ENCODE measurements at places on chromosomes 2 and 18.

- no peak for DNase-seq
Observed at GRCh38 chr2:74552914-74553811, 579 bp downstream of the LOXL3 start.

- no peak for DNase-seq
Observed at GRCh38 chr18:55775972-55776371, 188.0 kb upstream of the TCF4 start.

DNA sequence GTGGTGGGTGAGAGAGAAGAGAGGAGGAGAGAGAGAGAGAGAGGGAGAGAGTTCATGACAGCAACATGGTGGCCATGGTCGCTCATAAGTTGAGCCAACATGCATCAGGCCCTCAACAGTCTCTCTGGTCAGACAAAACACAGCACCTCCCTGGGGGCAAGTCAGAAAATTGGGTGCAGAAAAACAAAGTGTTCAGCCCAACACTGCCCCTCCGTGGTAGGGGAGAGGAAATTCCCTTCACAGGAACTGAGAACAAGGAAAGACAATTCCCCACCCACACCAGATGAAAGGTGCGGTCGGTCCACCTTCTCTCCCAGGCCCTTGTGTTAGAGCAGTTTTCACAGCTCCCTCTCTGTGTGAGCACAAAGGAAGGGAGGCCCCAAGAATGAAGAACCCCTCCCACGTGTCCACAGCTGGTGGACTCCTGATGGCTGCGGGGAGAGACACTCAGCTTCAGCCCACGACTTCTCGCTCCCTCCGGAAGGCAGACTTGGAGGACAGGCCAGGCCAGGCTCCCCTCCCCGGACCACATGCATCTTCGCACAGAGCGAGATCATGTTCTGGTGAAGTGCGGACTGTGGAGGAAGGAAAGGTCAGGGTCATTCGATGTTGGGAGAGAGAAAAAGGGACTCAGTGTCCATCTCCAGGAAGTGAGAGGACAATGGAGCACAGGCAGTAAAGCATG, 181.7 kb downstream of the ANAPC1 start:
- peak; percentile 69 for DNase-seq

- no peak for DNase-seq
Observed at GRCh38 chr18:22428672-22429071, 11.0 kb upstream of the CTAGE1 start.

DNA sequence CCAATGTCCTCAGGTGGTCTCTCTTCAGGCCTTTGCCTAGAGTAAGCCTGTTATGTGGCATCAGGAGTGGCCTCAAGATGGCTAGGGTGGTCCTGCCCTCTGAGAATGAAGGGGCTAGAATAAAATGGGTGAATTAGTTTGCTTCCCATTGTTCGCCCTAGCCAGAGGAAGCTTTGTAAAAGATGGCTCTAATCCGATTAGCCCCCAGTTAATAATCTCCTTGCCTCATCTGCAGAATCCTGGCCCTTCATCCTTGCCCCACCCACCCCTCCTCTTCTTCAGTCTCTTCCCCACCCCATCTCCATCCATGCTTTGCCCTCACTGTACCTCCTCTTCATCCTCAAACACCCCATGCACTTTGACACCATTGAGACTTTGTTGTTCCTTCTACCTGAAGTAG, 57.4 kb upstream of the LGALSL start:
- DNase-seq, result no peak

DNA sequence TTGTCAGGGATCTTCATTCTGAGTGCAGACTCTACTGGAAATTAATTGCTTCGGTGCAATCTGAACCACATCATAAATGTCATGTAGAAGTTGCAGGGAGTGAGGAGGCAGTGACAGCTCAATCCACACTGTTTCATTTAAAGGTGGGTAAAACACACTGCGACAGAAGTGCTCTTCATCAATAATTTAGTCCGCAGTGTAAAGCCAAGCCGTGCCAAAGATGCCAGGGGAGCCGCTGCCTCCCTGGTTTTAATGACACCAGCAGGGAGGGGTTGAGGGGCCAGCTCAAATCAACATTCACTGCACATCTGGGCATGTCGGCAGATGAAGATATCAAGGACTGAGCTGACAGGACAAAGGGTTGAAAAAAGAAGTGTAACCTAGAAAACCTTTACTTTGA, 305.7 kb upstream of the VRK2 start:
- DNase-seq, result no peak

DNA sequence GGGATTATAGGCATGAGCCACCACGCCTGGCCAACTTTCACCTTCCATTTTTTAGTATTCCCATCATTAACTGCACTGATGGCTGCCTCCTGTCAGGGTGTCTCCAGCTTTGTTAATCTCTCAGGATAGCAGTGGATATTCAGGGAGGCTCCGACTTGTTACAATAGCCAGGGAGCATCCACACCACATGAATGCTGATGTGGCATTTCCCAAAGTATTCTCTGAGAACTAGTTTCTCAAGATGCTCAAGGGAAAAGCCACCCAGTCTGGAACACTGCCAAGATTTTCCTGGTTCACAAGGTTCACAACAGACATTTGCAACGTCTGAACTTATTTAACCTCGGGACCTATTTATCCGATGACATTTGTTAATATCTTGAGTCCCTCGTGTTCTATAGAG, 33.8 kb downstream of the ZNF519 start:
- no peak for DNase-seq

DNA sequence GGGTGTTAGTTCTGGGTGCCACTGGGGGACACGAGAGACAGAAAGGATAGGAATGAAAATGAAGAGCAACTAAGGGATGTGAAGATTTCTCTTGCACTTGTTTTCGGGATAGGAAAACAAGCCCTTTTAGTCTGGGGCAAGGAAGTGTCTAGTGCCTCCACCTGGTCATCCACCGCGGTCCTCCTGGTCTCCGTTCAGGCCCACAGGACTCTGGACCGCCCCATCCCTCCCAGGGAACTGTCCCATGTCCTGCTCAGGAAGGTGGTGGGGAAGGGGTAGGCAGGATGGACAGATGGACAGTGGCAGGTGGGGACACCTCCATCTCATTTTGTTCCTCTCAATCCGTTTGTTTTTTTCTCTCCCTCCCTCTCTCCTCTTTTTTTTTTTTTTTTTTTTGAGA, 45.9 kb downstream of the AGAP1 start:
- DNase-seq, result no peak

GRCh38 chr2:102060792-102061191, 69.0 kb downstream of the IL1R2 start:
- DNase-seq, result no peak

DNA sequence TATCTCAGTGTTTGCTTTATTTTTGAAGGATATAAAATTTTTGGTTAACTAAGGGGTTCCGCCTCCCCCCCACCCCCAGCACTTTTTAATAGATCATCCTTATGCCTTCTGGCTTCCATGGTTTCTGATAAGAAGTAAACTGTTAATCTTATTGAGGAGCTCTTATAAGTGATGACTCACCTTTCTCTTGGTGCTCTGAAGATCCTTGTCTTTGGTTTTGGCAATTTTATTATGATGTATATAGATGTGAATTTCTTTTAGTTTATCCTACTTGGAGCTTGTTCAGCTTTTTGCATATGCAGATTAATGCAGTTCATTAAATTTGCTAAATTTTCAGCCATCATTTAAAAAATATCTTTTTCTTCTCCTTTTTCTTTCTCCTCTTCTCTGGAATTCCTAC, 91.7 kb upstream of the CTAGE1 start:
- DNase-seq, result no peak

- DNase-seq, result no peak
Observed at GRCh38 chr2:235157746-235158482, 206.1 kb downstream of the SH3BP4 start.

DNA sequence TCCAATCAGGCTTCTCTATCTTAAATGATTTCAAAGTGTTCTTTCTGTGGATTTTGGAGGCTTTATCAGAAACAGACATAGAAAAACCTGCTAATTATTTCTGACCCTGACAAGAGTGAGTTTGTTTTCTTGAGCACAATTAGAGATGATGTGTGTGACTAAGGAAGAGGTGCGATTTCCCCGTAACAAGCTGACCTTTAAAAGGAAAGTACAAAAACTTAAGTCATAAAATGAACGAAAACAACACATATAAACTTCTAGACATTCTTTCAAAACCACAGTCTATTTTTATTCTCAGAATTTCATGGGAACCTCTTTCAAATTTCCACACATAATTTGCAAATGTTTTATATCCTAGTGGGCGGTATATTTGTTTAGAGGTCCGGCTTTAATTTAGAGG, 604.8 kb downstream of the CPS1 start:
- no peak for DNase-seq

DNA sequence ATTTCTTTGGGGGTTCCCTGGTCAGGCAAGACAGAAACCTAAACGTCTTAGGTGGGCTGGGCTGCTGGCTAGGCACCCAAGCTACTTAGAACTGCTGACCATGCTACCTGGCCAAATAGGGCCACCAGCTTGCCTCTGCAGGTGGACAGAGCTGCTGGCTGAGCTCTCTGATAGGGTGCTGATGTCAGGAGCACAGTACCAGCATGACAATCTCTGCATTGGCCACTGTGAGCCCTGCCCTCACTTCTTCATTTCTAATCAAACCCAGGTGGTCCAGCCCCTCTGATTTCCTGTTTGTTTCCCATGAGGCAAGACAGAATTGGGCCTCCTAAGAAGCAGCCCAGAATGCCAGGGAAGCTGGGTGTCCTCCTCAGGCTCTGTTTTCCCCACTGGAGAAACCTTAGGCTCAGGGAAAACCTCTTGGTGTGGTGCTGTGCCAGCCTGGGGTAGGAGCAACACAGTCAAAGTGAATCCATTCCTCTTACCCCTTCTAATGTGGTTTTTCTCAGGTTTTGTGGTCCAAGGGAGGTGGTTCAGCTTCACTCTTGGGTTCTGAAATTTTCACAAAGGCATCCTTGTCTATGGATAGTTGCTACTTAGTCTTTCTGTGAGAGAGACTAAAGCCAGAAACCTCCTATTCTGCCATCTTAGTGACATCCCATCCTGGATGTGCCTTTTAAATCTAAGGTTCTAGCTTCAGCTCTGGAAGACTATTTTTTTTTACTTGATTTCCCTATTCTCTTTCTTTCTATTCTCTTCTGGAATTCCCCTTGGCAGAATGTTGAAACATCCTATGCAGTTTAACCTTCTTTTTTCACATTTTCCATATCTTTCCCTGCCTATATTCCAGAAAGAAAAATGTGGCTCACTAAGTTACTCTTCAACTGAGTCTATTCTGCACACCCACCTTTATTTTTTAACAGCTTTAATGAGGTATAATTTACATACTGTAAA, 15.2 kb downstream of the SP100 start:
- DNase-seq, result no peak

- no peak for DNase-seq
Observed at GRCh38 chr18:33849731-33850130, 271.7 kb downstream of the ASXL3 start.

GRCh38 chr2:119434664-119435063, 3.0 kb downstream of the TMEM37 start:
- DNase-seq, result no peak

GRCh38 chr18:25134861-25135260, 217.1 kb downstream of the ZNF521 start:
- no peak for DNase-seq

DNA sequence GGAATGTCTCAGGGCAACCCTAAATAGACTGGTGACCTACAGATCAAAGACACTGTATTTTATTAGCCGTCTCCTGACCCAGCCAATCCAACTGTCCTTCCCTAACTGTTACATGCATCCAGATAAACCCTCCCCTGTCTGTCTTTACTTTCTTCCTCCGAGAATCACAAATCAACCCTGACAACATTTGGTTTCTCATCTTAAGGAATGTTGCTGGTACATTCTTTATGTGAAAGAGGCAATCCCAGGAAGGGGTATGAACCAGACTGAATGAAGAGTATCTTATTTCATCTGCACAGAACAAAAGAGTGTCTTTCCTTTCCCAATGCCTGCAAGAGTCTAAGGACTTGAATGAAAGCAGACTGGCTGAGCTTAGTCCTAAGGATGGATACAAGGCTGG, 113.9 kb upstream of the LTBP1 start:
- DNase-seq, result no peak

DNA sequence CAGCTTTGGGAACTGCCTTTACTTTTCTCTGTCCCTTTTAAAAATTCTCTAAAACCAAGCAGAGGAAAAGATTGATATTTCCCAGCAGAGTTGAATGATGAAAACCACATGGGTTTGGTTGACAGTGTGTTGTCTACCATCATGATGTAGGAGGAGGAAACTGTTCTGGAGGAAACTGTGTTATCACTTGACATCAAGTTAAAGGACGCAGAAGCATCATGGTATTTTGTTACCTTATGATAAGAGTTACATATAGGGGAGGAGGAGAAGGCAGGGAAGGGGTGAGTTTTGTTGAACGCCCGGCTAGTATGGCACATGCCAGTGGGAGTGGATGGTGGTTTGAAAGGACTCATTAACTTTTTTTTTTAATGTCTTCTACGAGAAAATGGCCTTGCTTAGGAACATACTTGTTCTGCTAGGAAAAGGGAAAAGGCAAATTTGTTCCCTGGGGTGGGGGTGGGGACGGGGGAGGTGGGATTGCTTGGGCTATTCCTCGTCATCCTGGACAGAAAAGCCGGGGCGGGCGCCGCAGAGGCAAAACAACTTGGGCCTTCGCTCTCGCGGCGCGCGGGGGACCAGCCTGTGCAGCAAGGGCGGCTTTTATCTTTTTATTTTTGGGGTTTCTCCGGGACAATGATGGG, 766 bp downstream of the TMEM17 start:
- peak; percentile 3 for DNase-seq

GRCh38 chr2:62603154-62603712, 97.2 kb upstream of the TMEM17 start:
- no peak for DNase-seq

GRCh38 chr2:85852152-85852840, 36.5 kb downstream of the ST3GAL5 start:
- DNase-seq, result no peak

- DNase-seq, result no peak
Observed at GRCh38 chr2:61318553-61318952, 152.3 kb downstream of the USP34 start.

- no peak for DNase-seq
Observed at GRCh38 chr18:14943967-14944636, 196.1 kb downstream of the ANKRD30B start.

- DNase-seq, result no peak
Observed at GRCh38 chr18:26471027-26471426, 77.3 kb downstream of the KCTD1 start.

GRCh38 chr2:55108456-55109160, 58.4 kb upstream of the RTN4 start:
- DNase-seq, result no peak

GRCh38 chr2:120958623-120959366, 223.1 kb downstream of the GLI2 start:
- no peak for DNase-seq

DNA sequence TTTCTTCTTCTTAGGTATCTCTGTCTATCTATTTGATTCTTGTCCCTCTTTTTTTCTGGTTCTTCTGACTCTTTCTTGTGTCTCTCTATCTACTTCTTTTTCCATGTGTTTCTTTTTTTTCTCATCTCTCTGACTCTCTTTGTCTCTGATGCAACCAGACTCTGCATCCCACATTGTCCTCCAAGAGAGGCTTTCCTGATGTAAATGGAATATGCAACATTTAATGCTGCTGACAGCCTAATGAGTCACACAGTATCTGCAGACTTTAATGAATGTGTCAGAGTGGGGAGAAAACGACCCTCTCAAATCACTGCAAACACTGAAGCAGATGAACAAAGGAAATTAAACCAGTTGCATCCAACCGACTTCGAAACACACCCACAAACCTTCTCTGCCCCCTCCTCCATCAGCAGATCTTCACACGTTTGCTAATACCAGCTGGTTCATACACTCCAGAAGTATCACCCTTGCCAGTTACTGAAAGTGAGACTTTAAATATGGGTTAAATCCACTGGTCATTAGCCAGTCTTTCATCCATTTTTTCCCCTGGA, 351.5 kb downstream of the TXNL1 start:
- DNase-seq, result no peak

- DNase-seq, result no peak
Observed at GRCh38 chr18:30245766-30246455, 796.6 kb downstream of the DSC3 start.

GRCh38 chr2:240358080-240358479, 77.4 kb upstream of the GPC1 start:
- DNase-seq, result no peak

Data from NCI-H460 (cell line).